Amygdala (tissue), 56 donors: ENCODE measurements at places on chromosomes 6 and 20.

- no peak for DNase-seq
Measured at GRCh38 chr6:209432-210103, 82.7 kb upstream of the DUSP22 start.

DNA sequence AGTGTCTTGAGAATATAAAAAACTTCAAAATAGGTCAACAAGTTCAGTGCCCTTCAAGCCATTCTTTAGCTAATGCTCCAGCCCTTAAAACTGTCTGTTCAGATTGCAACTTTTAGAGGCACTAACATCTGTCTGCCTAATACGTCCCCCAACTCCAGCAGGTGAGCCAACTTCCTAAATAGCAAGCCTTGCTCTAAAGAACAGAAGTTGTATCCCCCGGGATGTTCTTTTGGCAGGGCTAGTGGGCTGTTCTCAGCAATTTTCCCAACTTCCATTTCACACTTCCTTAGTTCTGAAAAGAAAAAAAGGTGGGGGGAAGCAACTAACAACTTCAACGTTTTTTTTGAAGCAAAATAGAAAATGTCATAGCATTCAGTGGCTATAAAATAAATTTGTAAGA lies 290.0 kb upstream of the PTCHD4 start:
- DNase-seq: no peak

GRCh38 chr20:49394264-49394663 lies 88.2 kb downstream of the KCNB1 start:
- DNase-seq: no peak

GRCh38 chr6:70282919-70283461 lies 19.9 kb downstream of the COL9A1 start:
- DNase-seq: no peak

GRCh38 chr20:63150911-63151531 lies 64.9 kb downstream of the YTHDF1 start:
- no peak for DNase-seq

DNA sequence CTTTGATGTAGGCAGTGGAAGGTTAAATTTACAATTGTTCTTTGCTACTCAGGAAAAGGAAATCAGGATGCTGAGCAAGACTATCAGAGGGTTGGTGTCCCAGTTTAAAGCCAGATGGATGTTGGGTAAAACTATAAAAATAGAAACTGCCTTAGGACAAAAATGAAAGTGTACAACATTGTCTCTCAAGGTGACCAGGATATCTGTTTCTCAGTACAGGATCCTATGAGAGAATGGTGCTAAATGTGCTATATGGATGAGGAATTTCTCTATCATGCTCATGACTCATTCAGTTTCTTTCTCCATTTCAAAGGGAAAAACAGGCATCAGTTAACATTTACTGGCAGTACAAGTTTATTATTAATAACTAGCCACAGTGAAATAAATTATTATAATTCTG lies 534.2 kb upstream of the GJE1 start:
- no peak for DNase-seq

DNA sequence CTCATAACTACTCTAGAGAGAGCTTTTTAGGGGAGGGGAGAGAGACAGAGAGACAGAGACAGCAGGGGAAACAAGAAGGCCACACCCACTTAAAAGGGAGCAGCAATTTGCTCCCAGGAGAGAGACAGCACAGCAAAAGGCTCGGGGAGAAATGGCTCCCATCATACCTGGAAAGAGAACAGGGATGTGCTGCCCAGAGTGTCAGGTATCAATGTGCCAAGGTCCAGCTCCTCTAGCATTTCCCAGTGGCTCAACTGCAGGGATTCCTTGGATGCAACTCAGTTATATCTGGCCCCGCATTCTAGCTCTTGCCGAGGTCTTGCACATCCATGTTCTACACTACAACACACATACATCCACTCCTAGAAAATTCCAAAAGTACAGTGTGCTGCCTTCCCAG lies 304.0 kb upstream of the CDYL start:
- DNase-seq: no peak

- no peak for DNase-seq
Measured at GRCh38 chr6:18423426-18423825, 36.3 kb downstream of the RNF144B start.

- no peak for DNase-seq
Measured at GRCh38 chr6:141464490-141464889, 668.2 kb upstream of the GJE1 start.

DNA sequence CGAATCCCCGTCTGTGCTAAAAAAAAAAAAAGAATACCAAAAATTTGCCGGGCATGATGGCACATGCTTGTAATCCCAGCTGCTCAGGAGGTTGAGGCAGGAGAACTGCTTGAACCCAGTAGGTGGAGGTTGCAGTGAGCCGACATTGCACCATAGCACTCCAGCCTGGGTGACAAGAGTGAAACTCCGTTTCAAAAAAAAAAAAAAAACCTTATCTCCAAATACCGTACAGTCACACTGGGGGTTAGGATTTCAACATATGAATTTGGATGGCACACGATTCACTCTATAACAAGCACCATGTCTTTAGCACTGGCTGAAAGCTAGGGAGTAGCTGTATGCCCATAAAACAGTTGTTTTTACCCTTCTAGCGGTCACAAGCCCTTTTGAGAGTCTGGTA lies 3.8 kb downstream of the SMIM13 start:
- DNase-seq: no peak

GRCh38 chr20:54650052-54650719 lies 174.8 kb downstream of the DOK5 start:
- DNase-seq: no peak

- DNase-seq: no peak
Measured at GRCh38 chr6:15402406-15403045, 156.7 kb downstream of the JARID2 start.

DNA sequence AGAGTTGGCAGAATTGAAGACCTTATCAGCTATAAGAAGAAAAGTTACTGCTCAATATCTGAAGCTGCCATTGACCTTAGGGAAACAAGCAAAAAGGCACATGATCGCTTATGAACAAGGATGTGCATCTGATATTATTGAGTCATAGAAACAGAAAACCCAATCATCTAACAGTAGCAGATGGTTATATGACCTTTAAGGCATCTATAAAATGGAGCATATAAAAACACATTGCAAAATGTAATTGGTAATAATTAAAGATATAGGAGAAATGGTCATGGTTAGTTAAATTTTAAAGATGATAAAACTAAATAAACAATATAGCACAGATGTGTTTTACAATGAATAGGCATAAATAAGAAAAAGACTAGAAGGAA lies 260.1 kb upstream of the TAB2 start:
- no peak for DNase-seq
